ENCODE measurements at places on chromosomes 6 and 20. TPM values are rescaled to one million over a fixed set of nuclear protein-coding genes. Genes with fewer than 3 reads are reported as not detected.

IMPG1 gene
- polyA plus RNA-seq = not detected

JPH2 gene
- 142 TPM for polyA plus RNA-seq

INSM1 gene
- not detected for polyA plus RNA-seq

RNF182 gene
- 1.1 TPM for polyA plus RNA-seq

Measured in cardiac muscle cell (in vitro differentiated cells and primary cell).